Activated CD8-positive, alpha-beta memory T cell treated with anti-CD3 and anti-CD28 coated beads, Interleukin-2, amount 50 U/mL, for 48 hours (primary cell): ENCODE measurements at places on chromosomes 16 and 17.

GRCh38 chr16:4381072-4381934, 9.7 kb downstream of the VASN start:
- no peak for DNase-seq

DNA sequence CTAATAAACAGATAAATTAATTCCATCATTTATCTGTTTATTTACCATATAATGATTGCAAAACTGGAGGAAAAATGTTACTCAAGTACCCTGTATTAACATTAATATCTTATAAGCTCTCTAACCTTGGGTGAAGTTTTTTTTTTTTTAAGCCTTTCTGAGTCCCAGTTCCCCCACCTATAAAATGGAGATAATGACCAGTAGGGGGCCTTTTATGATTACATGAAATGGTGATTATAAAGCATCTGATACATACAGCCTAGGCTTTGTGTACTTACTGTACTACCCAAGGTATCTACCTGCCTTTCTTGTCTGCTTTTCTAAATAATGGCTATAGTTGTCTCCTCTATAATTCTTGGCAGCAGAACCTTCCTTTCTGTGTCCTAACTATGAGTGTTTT, 22.6 kb downstream of the LRRC36 start:
- no peak for DNase-seq

DNA sequence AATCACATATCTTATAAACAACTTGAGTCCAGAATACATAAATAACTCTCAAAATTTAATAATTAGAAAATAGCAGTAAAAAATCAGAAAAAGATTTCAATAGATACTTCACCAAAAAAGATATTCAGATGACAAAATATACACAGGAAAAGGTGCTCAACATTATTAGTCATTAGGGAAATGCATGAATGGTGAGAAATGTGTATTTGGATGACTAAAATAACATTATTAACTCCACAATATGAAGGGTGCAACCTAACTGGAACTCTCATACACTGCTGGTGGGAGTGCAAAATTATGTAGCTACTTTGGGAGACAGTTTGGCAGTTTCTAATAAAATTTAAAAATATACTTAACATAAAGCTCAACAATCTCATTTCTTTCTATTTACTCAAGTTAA, 262.3 kb upstream of the AXIN2 start:
- DNase-seq, result no peak

GRCh38 chr17:57518587-57519581, 226.2 kb downstream of the CCDC182 start:
- no peak for DNase-seq

GRCh38 chr17:81967533-81968395, 6.8 kb upstream of the NOTUM start:
- peak; percentile 91 for DNase-seq
